T-cell (primary cell): ENCODE measurements at places on chromosomes 7 and 10.

DNA sequence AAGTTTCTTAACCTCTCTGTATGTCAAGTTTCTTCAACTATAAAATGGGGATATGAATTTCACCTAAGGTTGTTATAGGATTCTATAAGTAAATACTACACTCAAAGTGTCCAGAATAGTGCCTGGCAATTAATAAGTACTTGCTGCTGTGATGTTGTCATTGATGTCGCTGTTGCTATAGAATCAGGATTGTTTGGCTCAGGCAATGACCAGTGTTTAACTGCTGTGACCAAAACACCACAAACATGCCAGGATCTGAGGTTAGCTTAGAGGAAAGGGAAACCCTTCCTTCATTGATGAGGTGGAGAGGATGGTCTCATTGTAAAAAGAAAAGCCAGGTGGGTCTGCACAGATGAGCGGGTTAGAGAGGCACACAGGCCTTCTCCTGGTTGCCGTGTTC lies 223.1 kb upstream of the INHBA start:
- no peak for DNase-seq

- DNase-seq: no peak
These were observed 21.5 kb downstream of the CHST3 start for GRCh38 chr10:71985542-71986250.

- DNase-seq: no peak
These were observed 1.5 kb upstream of the MEST start for GRCh38 chr7:130490311-130490791.

DNA sequence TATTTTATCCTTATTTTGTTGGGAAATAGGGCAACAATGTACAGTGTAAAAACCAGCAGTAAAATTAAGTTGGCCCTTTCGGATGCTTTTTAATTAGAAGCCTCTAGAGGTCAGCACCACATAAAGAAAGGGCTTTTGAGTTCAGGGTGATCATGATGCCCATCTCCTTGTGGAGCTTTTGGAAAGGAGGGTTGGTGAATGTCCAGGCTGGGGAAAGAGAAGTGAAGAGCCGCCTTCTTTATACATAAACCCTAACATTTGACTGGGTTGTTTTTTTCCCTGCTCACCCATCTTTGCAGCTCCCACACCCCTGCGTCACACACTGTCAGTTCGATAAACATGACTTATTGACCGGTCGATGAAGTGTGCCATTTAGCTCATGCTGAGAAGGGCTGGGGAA lies 29.8 kb downstream of the MTURN start:
- no peak for DNase-seq

DNA sequence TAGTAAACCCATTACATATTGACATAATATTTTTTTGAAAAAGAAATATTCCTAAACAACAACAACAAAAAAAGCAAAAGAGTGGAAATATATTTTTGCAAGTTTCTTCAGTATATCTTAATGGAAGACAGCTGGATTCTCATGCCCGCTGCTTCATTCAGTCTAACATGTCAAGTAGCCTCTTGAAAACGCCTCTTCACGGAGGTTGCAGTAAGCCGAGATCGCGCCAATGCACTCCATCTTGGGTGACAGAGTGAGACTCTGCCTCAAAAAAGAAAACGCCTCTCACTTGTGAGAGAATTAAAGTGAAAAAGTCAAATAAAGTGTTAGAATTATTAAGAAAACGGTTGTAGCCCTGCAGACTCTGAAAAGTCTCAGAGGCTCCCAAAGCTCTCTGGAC lies 1.3 kb downstream of the CUTC start:
- DNase-seq: no peak

DNA sequence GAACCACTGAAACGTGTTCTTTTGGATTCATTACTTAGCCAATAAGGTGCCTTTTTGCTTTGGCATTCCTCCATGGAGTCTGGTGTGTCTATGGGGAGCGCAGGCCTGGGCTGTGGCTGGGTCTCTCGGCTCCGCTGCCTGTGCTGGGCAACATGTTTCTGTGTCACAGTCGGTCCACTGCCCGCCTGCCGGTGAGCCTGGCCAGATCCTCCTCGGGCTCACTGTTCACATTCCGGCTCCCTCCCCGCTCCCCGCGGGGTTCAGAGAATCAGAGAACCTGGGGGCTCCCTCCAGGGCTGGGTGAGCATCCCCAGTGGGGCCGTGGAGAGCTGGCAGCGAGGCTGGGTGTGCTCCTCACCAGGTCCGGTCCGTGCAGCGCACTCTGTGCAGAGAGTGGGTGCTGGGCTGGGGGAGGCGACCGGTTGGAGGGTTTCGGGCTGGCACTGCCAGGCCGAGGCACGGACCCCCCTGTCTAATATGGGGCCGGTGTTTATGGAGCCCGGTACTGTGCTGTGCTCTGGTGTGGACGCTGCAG lies 70.4 kb downstream of the INPP5A start:
- DNase-seq: no peak

DNA sequence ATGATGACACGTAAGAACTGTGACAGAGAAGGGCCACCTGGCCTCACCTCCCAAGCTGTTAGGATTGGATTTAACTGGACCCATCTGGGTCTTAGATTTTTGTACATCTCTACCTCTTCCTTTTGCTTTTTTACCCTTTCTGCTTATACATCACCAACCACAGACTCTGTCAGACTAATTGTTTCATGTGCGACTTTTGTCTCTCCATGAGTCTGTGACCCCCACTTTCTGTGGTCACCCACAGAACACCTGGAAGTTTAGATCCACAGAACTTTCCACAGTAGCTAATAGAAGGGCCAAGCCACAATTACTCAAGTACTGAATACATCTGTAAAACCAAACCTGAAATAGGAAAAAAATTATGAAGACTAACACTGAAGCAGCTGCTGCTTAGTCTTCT lies 23.1 kb downstream of the SEC31B start:
- no peak for DNase-seq

- DNase-seq: no peak
These were observed 190.9 kb downstream of the VTI1A start for GRCh38 chr10:112637901-112638300.

GRCh38 chr7:107355616-107356015 lies 114.2 kb upstream of the GPR22 start:
- DNase-seq: no peak

DNA sequence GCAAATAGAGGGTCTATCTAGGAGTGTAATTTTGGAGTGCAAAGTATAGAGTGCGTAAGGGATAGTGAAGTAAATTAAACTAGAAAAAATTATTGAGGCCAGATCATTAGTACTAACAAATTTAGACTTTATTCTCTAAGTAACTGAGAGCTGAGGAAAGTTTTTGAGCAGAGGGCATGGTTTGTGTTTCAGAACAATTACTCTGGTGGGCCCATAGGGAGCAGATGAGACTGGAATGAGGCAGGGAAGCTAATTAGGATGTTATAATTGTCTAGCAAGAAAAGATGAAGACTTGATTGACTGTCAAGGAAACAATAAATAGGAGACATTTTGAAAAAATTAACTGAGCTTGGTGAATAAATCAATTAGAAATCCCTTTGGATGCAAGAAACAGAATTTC lies 37.8 kb upstream of the IMMP2L start:
- DNase-seq: no peak

GRCh38 chr7:102424129-102424551 lies 9.2 kb upstream of the ORAI2 start:
- no peak for DNase-seq

GRCh38 chr7:37318541-37318940 lies 130.1 kb downstream of the ELMO1 start:
- no peak for DNase-seq

DNA sequence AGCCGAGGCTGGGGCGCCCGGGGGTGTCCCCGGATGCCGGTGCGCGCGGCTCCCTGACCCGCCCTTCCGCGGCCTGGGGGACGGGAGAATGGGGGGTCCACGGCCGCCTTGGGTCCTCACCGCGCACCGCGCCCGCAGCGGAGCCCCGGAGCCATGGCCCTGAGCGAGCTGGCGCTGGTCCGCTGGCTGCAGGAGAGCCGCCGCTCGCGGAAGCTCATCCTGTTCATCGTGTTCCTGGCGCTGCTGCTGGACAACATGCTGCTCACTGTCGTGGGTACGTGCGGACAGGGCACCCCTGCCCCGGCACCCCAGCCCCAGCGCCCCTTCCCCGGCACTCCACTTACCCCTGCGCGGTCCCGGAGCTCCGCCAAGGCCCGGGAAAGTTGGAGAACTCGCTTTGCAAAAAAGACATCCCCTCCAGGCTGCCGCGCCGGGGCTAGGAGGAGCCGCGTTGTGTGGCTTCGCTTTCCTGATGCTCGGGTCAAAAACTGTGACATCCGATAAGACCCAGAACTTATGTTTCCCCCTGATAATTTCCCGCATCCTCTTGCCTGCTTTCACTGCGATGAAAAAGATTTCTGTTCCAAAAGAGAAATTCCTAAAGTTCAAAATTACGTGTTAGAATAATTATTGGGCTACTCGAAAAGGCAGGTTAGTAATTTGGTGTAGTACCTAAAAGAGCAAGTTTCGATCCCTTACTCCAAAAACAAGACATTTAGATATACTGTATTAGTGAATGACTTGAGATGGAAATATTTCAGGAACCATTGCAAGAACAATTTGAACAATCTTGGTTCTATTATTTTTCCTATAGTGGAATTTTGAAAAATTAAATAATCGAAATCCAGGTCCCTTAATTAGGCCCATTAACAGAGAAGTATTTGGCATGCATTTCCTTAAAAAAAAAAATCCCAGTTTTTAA lies 888 bp downstream of the SLC18A2 start:
- no peak for DNase-seq

DNA sequence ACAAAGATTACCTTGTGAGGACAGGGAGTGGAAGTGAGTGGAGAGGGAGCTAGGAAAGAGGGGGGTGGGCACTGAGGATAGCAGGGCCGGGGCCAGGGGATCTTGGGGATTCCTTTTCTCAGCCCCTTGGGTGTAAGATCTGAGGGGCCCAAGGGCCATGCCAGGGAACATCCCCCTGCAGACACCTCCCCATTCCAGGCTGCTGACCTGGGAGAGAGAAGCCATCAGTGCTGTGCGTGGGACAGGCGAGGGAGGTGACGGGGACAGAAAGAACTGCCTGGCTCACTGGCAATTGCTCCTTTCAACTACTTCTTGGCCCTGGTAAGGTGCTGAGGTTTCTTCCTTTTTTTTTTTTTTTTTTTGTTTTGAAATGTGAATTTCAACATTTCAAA lies 12.0 kb upstream of the BTBD16 start:
- DNase-seq: no peak

- DNase-seq: no peak
These were observed 6.0 kb downstream of the SEC23IP start for GRCh38 chr10:119898577-119898976.

DNA sequence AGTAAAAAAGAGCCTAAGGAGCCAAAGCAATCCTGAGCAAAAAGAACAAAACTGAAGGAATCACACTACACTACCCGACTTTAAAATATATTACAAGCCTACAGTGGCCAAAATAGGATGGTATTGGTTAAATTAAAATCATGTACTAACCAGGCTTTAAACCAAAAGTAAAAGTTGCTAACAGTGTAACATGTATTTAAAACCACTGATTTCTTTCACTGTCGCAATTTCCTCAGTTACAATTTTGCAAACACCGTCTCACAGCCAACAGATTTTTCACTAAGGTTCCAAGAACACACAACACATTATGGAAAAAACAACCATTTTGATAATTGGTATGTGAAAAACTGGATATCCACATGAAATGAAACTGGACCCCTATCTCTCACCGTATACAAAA lies 74.0 kb downstream of the JMJD1C start:
- no peak for DNase-seq

DNA sequence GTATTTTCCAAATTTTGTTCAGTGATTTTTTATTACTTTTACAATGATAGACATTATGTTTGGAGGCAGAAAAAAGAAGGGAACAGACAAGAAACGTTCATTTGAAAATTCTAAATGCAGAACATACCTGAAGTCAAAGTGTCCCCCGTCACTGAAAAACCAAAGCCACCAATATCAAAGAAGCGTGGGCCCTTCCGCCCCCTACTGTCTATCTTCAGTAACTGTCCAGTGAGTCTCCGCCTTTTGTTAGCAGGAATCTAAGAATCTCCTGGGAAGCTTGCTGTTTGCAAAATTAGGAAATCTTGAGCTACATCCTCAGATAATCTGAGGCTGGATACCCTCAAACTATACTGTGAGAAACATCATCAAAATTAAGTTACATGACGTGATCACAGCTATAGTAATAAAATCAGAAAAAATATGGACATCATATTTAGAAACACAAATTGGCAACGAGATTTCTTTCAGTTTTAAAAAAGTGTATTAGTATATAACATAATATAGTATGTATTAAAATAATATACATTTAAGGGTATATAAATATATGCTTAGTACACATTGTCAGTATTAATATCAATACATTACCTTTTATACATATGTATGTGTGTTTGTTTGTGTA lies 169.3 kb upstream of the AKR1E2 start:
- peak; percentile 22 for DNase-seq

GRCh38 chr10:49139846-49140195 lies 6.0 kb upstream of the FAM170B start:
- DNase-seq: no peak

- DNase-seq: no peak
These were observed 211.1 kb upstream of the IGFBP3 start for GRCh38 chr7:46131916-46132795.

- DNase-seq: no peak
These were observed at the start of gene CHST15 for GRCh38 chr10:124092860-124093773. Gene CHST15, minus strand, starts transcription at chr10:124093598. Its CDS starts 47,386 bp downstream, at chr10:124046212.

DNA sequence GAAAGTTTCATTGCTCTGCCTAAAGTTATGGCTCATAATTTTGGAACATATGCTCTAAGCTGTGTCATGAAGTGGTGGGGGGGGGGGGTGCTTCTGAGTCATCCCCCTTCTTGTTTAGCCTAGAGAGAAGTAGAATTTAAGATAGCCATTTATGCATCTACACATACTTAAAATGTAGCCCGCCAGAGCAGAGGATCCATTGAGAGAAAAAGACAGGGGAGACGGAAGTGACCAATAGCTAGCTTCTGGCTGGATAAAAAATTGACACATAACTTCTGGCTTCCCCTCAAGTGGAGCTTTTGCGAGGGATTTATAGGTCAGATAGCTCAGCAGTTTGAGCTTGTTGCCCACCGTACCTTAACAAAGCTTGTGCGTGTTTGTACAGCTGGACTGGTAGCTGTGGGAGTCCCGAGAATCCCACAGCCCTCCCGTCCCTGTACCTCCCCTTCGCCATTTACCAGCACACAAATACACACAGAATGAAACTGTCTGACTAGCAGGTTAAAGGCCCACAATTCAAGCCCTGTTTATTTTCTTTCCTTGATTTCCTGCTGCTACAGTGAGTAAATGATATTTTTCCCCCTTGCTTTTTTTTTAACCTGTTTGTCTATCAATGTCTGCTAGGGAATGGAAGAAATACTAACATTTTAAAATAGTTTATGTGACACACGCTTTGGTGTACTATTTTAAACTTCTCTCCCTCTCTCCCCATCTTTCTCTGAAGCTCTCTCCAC lies 232.6 kb upstream of the FERD3L start:
- no peak for DNase-seq

- DNase-seq: no peak
These were observed 424.6 kb downstream of the PAXIP1 start for GRCh38 chr7:154578336-154578735.

GRCh38 chr10:35331894-35332640 lies 4.2 kb upstream of the CCNY start:
- DNase-seq: no peak
